ENCODE measurements at places on chromosomes 6 and 20.

GRCh38 chr6:36244641-36245280, 25.1 kb upstream of the PNPLA1 start:
- no peak for DNase-seq

DNA sequence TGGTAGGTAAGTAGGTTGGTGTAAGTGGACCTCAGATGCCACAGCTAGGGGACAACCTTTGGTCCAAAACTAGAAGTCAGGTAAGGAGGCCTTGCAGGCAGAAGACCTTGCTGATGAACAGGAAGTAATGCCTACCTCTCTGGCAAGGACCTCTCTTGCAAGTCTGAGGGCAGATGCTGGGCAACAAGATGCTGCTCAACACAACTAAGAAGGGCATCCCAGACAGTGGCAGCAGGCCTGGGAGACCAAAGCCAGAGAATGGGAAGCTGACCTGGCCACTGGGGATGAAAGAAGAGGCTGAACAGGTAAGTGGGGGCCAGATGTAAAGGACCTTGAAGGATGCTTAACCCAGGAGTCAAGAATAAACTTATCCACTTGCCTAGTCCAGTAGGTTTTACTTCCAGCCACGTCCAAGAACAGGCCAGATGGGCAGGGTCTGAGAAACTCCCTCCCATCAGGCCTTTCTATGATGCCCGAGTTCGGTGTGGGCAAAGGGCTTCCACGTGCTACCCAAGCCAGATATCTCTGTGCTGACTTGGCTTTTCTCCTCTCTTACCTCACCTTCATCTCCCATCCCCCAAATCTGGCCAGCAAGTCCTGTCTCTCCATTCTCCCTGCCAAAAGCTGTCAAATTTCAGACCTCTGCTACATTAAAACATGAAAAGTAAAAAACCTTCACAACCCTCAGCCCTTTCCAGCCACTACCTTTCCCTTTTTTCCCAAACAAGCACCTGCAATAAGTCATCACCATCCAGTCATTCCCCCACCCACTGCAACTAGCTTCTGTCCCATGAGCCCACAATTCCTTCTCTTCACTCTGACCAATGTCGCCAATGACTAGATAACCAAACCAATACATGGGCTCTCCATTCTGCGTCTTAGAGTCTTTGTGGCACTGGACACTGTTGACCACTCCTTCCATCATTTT, 11.5 kb upstream of the PLCG1 start:
- no peak for DNase-seq

DNA sequence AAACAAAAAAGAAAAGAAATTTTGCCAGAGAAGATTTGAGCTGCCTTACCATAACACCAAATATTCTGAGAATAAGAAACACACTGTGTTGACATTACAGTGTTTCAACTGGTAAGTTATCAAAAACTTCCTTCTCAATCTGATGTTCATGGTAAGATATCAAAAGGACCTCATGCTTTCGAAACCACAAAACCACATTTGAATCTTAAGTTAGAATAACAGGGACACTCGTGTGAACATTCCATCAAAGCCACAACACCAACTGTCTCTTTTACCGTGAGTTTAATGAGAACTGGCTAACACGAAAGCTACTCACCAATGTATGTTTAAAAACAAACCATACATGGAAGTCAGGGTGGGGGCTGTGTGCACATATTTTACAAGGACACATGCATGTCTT, 73.0 kb upstream of the OPRM1 start:
- no peak for DNase-seq

- no peak for DNase-seq
Measured at GRCh38 chr20:57677584-57677982, 32.2 kb downstream of the PMEPA1 start.

GRCh38 chr6:64439274-64439673, 803.7 kb downstream of the PHF3 start:
- DNase-seq: no peak

- no peak for DNase-seq
Measured at GRCh38 chr20:32829311-32830005, 9.7 kb downstream of the MAPRE1 start.

- DNase-seq: no peak
Measured at GRCh38 chr6:161414707-161415106, 140.8 kb upstream of the AGPAT4 start.

DNA sequence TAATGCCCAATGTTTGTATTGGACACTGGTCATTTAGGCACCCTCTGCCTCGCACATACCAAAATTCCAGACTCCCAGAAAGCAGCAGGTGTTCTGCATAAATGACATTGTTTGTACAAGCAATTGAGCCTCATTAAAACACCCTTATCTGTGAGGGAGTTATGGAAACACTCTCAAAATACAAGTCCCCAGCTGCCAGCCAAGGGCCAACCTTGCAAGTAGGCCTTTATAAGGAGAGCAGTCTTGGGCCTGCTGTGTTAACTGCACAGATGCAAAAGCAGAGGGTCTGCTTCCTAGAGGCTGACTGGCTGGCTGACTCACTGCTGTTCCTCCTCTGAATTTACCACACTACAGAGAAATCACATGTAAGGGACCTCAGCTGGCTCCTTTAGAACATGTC, 150.4 kb upstream of the HMGN3 start:
- no peak for DNase-seq

DNA sequence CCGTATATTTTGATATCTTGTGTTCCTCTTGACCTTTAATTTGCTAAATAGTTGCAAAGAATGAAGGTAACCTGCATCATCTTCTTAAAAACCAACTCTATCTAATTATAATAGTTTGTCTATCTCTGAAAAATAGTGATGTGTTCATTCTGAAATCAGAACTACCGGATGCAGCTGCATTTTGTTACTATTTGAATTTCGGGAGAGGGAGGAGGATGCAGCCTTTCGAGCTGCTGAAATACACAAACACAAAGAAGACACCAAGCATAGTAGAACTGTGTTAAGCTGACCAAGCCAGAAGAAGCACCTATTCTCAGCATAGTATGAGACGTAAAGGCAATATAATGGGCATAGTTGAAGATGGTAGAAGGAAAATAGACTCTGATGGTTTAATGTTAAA, 33.1 kb downstream of the PTPN1 start:
- DNase-seq: no peak

DNA sequence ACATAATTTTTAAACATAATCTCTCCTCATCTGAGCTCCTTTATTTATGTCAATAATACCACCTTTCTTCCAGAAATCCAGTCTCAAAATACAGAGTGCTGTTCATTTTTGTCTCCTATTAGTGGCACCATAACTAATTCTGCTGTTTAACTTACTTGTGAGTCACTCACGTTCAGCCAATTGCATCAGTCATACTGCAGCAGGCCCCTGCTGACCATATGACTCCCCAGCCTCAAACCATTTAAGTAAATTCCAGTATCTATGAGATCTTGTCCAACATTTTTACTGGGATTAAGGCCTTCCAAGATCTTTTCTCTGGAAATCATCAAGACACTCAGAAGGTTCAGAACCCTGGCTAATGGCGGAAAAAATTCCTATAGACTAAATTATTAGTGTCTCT, 982.2 kb upstream of the MAP3K7 start:
- DNase-seq: no peak

DNA sequence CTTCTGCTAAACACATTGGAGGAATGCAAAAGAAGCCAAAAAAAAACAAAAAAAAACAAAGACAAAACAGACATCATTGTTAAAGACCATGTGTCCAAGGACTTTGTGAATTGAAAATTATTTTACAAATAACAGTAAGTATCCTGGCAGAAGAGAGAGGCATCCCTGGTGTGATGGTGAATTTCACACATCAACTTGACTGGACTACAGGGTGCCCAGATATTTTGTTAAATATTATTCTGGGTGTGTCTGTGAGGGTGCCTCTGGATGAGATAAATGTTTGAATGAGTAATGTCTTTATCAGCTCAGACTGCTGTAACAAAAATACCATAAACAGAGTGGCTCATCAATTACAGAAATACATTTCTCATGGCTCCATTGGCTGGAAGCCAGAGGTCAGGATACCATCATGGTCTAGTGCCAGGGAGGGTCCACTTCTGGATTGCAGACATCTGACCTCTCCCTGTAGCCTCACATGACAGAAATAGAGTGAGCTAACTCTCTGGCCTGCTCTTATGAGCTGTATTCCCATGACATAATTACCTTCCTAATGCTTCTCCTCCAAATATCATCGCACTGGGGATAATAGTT, 12.2 kb upstream of the C6orf118 start:
- DNase-seq: no peak

GRCh38 chr6:9455864-9456658, 958.8 kb downstream of the TFAP2A start:
- no peak for DNase-seq

Data from hippocampal formation (tissue), 2 donors.